Activated T-cell treated with anti-CD3 and anti-CD28 coated beads for 4 hours (primary cell): ENCODE measurements at places on chromosomes 4 and X.
A peak's percentile ranks its signal among the peaks of the same experiment; 100 is the strongest.

DNA sequence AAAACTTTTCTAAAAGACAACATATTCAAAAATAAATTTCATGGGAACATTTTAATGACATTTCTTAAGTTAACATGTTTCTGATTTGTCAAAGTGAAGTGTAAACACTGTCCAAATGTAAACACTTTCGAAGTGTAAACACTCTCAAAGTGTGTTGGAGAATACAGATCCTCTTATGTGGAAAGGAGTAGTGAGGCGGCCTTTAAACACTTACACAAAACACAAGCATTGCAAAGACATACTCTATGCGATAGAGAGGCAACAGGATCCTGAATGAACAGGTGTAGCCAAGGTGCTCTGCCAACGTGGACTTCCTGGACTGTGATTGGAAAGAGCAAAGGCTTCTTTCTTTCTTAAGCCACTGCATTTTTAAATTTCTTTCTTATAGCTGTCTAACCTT, 62.7 kb upstream of the PGM2 start:
- DNase-seq: no peak

DNA sequence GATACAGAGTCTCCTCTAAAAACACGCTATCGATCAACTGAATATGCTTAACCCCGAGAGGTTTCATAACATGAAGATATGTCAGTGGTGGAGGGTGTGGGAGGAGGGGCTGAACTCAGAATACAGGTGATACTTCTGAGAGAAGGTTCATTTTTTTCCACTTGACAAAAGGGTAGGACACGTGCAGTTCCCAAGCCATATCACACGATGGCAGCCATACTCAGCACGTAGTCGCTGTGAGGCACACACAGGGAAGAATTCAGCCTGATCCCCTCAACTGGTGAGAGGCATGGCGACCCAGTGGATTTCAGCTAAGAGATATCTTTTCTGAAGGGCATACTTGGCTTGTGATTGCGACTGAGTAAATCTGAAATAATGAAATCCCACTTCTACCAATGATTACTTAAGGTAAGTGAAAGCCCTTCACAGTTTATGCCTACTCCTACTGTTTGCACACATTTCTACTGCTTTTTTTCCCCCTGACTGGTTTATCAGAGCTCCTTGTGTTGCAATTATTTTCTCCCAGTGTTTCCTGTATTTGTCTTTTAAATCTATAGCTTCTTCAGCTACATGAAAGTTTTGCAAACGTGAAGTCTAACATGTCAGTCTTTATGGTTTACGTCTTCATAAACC, 133.1 kb downstream of the CORIN start:
- DNase-seq: no peak

GRCh38 chr4:85200106-85200505, 233.6 kb upstream of the WDFY3 start:
- no peak for DNase-seq

GRCh38 chrX:9151772-9152307, 117.9 kb upstream of the FAM9B start:
- no peak for DNase-seq

GRCh38 chr4:10285028-10285427, 168.4 kb upstream of the WDR1 start:
- DNase-seq: no peak

DNA sequence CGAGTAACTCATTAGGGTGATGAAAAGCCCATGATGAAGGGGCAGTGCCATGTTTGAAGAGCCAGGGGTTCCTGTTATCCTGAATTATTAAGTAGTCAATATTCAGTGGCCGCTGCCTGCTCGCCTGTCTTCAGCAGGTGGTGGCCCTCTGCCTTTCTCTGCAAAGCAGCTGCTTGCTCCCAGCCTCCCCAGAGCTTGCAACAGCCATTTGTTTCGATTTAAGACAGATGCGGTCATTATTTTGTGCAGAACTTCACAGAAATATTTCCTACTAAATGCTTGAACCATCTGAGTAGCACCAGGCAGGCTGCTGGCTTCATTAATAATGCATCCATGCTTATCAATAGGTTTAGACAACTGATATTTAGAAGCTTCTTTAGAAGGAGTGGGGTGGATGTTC, 104.3 kb upstream of the TTC29 start:
- DNase-seq: no peak

- no peak for DNase-seq
Measured at GRCh38 chr4:82415922-82416365, 14.3 kb downstream of the HNRNPDL start.

- DNase-seq: no peak
Measured at GRCh38 chr4:153176938-153177337, 27.3 kb upstream of the TRIM2 start.

GRCh38 chr4:145881576-145881975, 57.0 kb downstream of the ZNF827 start:
- DNase-seq: no peak

- DNase-seq: no peak
Measured at GRCh38 chr4:112284662-112285411, 867 bp downstream of the TIFA start.

DNA sequence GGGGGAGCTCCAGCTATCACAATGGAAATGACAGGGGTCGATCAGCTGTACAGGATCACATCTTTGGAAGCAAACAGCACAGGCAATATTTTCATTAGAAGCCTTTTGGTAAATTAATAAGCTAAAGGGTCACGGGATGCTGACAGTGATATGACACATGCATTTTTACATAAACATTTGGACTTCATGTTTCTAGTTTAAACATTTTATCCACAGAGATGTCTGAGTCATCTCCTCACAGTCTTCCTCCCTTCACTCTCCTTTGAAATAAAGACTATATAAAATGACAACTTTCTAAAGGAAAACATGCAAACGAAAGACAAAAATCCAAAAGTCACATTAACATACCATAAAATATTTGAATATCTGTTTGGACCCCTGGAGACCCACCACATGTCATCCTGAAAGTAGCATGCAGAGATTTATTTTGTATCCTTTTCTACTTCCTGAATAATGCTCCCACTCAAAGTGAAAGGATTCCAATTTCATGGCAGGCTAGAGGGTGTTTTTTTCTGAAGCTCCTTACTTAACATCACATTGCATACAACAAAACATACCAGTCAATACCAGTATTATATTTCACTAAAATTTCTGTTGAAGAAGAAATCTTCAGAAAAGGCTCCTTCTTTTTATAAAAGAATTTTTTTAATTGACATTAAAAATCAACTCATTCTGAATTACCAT, 200.1 kb upstream of the PPARGC1A start:
- DNase-seq: no peak

GRCh38 chr4:186723292-186724057, at the start of gene FAT1:
FAT1 (minus strand) TSS chr4:186723856; CDS start chr4:186709827, 14,029 bp downstream.
- DNase-seq: no peak

DNA sequence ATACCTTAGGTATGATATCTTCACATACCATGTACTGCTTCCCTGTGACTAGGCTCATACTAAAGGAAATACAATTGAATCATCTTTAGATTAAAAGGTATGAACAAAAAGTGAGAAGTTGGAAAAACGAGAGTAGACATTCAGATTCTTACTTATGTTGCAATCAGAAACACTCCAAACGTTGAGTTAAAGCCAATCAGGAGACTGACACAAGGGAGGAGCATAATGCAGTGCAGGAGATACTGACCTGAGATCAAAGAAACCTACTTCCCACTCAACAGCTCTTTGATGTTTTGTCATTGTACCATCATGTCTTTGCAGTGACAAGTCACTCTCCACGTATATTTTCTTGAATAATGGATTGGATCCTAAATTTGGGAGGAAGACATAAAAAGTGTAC, 8.9 kb upstream of the PCDH18 start:
- DNase-seq: no peak

DNA sequence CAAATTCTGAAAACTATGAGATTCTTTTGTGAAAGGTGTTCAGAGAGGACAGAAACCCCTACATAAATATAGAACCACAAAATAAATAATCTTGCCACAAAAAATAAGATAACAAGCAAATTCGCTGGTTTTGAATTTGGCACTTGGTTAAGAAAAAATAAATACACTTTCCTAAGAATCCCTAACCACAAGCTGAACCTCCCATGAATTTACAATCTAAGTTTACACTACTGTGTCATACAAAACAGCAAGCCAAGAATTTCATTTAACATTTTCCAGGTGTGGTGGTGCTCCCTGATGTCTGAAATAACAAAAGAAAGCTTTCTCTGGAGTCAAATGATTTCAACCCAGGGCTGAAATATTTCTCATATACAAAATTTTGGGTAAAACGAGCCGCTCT, 121.0 kb downstream of the KCNIP4 start:
- DNase-seq: no peak

GRCh38 chr4:43391069-43391468, 498.6 kb downstream of the GRXCR1 start:
- DNase-seq: no peak

DNA sequence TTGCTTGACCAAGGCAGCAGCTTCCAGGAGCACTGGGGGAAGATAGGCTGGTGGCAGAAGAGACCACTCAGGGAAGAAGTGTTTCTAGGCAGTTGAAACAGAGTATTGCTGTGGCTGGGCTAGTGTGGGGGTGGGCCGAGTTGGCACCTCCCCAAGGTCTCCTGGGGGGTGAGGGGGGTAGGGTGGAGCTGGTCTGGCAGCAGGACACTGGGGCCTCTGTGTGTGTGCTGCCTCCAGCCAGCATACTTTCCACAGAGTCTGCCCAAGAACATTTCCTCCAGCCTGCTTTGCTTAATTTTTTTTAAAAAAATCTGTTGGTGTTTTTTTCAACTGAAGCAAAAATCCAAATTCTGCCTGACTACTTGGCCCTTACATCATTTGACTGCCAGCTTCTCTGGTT, 4.0 kb downstream of the ITIH6 start:
- no peak for DNase-seq

- no peak for DNase-seq
Measured at GRCh38 chr4:177405508-177405907, 36.7 kb downstream of the AGA start.

DNA sequence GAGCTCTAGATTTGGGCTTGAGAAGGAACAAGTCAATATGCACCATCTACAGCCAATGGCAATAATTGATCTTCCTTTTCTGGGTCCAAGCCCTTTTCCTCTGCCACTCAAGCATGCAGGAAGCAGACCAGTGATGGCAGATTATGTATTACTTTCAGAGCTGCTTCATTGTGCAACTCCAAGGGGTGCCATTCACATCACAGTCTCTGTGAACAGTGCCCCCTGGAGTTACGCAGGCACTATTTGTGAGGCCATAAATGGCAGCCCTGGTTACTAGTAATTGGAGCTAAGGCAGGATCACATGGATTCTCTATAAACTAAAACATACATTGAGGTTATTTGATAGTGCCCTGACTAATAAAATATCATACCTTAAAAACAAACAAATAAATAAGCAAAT, 313.4 kb upstream of the SLC7A11 start:
- no peak for DNase-seq

- no peak for DNase-seq
Measured at GRCh38 chr4:70449220-70449619, 22.8 kb upstream of the MUC7 start.

GRCh38 chrX:78493180-78493579, 165.8 kb upstream of the CYSLTR1 start:
- DNase-seq: no peak

DNA sequence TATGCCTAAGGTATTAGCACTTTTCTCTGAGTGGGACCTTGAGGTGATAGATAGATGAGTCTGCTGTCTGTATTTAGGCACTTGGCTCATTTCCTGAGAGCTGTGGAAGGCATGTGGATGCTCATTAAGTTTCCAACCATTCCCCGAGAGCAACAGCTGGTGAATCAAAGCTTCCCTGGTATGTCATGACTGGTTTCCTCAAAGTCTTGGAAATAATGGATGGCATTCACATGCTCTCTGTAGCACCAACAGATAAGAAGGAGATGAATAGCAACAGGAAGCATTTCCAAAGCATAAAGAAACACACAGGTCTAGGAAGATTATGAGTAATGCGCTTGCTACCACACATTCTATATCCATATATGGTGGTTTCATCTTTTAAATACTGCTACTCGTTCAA, 118.3 kb upstream of the ETNPPL start:
- no peak for DNase-seq

- no peak for DNase-seq
Measured at GRCh38 chrX:150348365-150348764, 14.8 kb upstream of the MAMLD1 start.

GRCh38 chr4:53009824-53010223, 147.7 kb downstream of the RASL11B start:
- DNase-seq: no peak

DNA sequence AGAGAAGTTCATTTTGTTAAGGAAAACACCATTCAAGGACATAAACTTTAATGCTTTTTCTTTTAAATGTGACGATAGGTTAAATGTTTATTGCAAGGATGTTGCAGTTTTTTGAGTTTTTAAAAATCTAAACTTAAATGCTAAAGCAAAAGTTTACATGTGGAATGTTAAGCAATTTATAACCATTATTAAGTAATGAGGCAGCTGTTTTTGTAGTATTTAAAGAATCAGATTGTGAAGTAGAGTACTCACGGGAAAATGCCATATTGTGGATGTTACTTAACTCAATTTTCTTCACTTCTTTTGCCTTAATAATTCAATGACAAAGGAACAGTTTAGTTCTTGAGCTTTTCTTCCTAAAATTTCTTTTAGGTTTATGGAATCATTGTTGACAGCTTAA, 43.5 kb downstream of the UBE2K start:
- no peak for DNase-seq

- DNase-seq: peak; percentile 30
Measured at GRCh38 chr4:143773998-143774895, 73.8 kb upstream of the FREM3 start.

DNA sequence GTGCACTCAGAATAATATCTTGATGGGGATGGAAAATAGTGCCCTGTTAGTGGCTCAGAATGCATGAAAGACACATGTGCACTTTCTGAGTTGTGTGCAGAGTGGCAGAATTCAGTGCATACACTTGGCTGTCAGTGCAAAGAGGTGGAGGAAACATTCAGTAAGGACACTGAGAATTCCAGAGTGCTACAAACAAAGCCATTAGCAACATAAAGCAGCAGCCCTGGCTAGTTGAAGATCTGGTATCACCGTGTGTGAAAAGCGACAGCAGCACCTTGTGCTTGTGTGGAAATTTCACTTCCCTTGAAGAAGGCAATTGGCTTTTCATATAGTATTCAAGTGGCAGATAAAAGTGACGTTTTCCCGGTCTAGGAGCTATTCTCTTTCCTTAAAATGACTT, 810.4 kb downstream of the TRIML1 start:
- DNase-seq: no peak

DNA sequence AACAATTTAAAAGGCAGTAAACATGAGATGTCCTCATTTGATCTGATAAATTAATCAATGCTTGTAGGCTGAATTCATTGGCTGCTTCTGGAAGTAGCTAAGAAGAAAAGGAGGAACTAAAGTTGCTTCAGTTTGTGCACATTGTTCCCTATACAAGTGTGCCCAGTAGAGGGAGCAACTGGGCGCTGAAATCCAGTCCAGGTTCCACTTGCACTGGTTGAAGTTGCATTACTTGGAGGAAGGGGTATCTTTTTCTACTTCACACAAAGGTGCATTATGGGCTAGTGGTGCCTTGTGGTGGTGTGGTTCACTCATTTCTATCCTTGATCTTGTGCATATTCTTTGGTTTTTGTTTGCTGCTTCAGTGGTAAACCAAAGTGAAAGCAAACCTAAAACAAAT, 67.9 kb upstream of the SOX3 start:
- no peak for DNase-seq

GRCh38 chr4:84895283-84895682, 71.2 kb downstream of the WDFY3 start:
- no peak for DNase-seq

- no peak for DNase-seq
Measured at GRCh38 chrX:87517571-87518141, at the start of gene KLHL4. KLHL4 (plus strand) TSS chrX:87517802; CDS start chrX:87517894, 92 bp downstream.
